ENCODE measurements at places on chromosomes 12 and 14.

GRCh38 chr12:74791365-74791764, 253.7 kb downstream of the ATXN7L3B start:
- no peak for DNase-seq

- no peak for DNase-seq
Observed at GRCh38 chr12:101108130-101108529, 101.9 kb downstream of the SLC5A8 start.

GRCh38 chr12:75308279-75308678, 21.8 kb downstream of the CAPS2 start:
- DNase-seq: no peak

DNA sequence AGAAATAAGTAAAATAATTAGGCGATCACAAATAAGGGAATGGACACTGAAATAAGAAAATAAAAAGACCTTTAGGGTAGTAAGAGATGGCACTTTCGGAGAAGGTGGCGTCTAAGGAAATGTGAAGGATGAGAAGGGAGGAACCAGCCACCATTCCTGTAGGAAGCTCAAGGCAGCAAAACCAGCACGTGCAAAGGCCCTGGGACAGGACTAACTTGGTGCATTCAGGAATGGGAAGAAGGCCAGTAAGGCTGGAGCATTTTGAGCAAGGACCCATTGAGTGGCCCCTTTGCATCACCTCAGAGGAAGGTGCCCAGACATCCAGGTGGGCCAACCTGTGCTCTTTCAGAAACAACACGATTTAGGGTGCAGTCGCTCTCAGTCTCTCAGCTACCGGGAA, 738 bp upstream of the VPS37B start:
- DNase-seq: no peak

Measured in NCI-H1930 (cell line).